HT-29 (cell line): ENCODE measurements at places on chromosomes 11 and 22.

- no peak for DNase-seq
Measured at GRCh38 chr11:78251083-78251775, 62.5 kb downstream of the USP35 start.

GRCh38 chr11:44778195-44779100, 51.7 kb downstream of the TSPAN18 start:
- no peak for DNase-seq

GRCh38 chr22:30159561-30160353, 79.5 kb downstream of the HORMAD2 start:
- no peak for DNase-seq

GRCh38 chr11:134555510-134555909, 143.5 kb upstream of the B3GAT1 start:
- DNase-seq = no peak

DNA sequence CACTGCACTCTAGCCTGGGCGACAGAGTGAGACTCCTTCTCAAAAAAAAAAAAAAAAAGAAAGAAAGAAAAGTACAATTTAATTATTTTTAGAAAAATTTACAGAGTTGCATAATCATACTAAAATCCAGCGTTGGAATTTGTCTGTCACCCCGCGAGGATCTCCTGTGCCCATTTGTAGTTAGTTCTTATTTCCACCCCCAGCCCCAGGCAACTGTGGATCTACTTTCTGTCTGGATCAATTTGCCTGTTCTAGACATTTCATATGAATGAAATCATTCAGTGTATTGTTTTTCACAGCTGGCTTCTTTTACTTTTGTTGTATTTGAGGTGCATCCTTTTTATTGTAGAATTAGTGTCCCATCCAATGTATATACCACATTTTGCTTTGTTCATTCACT, 102.6 kb upstream of the RASSF10 start:
- no peak for DNase-seq

DNA sequence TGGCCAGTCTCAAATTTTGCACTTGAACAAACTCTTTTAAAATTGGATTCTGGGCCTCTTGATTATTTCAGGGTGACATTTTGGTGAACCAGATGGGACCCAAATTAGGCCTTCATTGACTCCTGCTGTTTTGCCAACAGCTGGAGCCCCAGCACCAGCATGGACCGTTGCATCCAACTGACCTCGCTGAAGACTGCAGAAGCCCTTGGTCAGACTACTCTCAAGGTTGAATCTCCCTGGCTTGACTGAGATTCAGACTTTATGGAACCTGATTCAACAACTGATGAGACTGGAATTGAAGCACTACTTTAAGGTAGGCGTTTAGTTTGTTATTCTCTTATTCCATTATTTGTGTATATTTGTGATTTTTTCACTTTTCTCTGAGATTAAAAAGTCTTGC, 41.7 kb downstream of the NARS2 start:
- no peak for DNase-seq

DNA sequence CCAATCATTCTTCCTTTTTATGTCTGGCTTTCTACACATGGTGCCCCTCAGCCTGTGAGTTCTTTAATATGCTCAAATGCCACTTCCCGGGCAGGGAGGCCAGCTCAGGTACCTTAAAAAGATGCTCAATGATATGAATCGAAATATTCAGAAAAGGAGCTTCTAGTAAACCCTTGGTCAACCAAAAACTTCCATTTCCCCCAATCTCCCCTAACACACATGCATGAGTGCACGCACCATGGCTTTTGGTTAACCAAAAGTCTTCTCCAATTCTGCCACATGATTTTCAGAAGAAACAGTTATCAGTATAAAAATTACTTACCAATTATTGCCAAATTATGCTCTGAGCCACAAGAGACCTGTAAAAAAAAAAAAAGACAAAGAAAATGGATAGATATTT, 135.0 kb downstream of the SERGEF start:
- no peak for DNase-seq

GRCh38 chr22:23230348-23231068, 50.2 kb downstream of the BCR start:
- no peak for DNase-seq

DNA sequence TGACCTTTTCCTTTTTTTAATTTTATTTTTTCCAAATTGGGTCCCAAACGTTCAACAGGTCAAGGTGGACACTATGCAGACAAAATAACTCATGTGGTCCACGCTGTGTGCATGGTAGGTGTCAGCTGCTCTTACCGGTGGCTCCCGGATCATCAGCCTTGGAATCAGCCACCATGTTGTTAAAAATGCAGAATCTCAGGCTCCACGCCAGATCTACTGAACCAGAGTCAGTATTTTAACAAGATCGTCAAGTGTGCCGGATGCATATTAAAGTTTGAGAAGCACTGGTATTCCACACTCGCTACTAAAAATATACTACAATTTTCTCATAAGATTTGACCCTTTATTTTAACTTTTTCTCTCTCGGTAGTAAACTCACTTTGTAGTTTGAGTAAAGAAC, 553 bp upstream of the LDLRAD3 start:
- no peak for DNase-seq

DNA sequence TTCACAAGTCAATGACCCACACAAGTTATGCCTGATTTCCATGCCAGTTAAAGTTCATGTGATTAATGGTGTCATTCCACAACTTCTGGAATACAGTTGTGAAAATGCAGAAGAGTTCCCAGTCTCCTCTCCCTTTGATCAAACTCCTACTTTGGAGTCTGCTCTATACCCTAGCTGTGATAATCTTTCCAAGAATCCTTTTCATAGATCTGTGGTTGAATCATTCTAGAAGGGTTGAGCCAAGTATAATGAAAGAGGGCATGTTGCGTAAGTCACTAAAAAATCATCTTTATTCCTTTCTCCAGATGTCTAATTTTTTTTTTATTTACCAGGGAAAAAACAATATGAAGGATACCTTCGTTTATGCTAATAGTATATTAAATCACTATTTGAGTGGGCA, 89.7 kb upstream of the CARD18 start:
- DNase-seq = no peak

DNA sequence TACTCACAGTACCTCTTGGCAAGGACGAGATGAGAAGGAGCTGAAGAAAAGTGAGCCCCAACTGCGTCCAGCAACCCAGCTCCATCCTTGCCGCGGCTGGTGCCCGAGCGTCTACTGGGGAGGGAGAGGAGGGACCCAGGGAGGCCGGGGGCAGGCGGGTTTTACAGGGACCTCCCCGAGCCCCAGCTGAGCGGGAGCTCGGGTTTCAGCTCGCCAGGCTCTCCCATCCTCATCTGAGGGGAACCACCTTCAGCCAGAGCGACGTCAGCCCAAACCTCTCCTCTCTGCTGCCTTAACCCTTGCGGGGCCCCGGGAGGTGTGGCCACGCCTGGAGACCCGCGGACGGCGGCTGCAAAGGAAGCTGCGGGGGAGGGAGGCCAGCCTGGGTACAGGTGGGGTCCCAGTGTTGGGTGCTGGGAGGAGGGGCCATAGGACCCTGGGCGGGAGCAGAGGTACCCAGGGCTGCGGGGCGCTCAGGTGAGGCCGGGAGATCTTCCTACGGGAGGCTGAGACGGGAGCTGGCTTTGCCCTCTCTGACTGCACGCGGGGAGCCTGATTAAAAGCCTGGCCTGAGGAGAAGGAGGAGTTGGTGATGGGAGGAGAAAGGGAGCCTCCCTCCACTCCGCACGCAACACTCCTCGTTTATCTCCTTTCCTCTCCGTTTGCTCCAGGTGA, at the start of gene PAMR1:
Gene PAMR1 (minus strand): TSS at position 116 of the 675 bp plus-strand sequence. CDS start 31 bp downstream, at position 85.
- DNase-seq = no peak

DNA sequence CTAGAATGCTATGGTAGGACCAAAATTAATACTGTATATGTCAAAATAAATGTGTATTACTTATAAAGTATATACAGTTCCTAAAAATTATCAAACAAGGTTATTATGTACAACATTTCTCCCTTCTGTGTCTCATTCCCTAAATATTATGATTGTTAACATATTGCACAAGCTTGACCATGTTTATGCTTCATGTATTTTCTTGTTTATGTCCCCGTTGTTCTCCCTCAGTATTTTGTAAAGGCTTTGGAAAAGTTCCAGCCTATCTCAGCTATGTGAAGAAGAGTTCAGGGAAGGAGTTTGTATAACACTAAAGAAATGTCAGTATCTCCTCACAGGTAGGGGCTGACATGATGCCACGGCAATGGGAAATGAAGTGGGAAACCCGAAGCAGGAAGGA, 19.6 kb downstream of the ADM start:
- DNase-seq = no peak

- DNase-seq = no peak
Measured at GRCh38 chr11:115123641-115124040, 380.6 kb downstream of the CADM1 start.

DNA sequence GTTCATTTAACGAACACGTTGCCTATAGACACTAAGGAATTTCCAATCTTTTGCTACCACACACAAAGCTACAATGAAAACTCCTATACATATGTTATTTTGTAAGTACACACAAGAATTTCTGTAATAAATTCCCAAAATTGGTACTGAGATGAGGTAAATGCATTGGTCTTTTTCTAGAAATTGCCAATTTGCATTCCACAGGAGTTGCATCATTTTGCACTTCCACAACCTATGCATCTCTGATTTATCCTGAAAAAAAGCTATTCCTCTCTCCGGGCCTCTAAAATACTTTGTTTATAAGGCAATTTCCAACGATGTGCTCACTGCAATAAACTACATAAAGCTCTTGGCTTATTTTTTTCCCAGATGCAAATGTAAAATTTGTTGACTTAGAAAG, 24.9 kb downstream of the IMMP1L start:
- no peak for DNase-seq

DNA sequence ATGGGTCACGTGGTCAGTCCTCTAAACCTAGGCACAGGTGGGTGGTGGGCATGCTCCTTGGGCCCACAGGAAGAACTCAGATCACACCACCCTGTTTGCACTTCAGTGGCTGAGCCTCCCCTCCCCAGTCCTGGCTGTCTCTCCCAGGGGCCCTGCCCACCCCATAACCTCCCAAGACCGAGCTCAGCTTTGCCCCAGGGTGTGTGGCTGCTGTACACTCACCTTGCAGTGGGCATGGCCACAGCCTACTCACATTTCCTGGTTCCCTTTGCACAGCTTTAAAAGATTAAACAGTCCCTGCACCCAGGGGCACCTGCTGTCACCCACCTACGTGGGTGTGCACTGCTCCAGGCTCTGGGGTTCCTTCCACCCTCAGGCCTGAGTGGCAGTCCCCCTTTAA, 13.8 kb downstream of the TRIOBP start:
- DNase-seq = no peak

GRCh38 chr11:120153221-120153620, 15.3 kb upstream of the TRIM29 start:
- no peak for DNase-seq

GRCh38 chr11:62251698-62252097, 9.7 kb downstream of the SCGB1D2 start:
- no peak for DNase-seq

DNA sequence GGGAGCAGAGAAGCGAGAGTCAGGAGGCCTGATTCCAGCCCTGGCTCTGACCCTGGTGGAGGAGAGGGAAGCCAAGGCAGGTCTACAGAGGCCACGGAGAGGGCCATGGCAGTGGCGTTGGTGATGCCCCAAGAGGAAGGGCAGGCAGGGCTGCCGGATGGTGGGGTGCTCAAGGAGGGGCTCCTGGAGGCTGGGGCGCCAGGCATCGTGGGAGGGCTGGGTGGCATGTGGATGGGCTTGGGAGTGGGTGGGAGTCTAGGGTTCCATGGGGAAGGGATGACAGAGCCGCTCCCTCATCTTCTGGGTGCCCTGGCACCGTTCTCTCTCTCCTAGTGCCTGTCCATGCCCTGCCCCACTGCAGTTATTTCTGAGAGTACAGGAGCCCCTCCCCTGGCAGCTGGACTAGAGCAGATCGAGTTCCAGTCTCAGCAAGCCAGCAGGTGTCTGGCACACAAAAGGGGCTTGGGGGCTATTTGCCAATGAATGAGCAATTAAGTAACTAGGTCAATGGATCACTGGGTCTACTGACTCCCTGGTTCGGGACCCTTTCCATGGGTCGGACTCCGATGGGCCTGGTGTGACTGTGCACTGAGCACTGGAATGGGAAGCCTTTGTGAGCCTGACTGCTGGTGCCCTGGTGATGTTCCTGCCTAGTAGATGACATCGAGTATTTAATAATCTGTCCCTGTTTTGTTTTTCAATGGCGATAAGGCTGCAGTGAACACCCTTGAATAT, 570.0 kb downstream of the TBC1D22A start:
- no peak for DNase-seq

GRCh38 chr22:42794551-42795510, 62.2 kb downstream of the ARFGAP3 start:
- no peak for DNase-seq

DNA sequence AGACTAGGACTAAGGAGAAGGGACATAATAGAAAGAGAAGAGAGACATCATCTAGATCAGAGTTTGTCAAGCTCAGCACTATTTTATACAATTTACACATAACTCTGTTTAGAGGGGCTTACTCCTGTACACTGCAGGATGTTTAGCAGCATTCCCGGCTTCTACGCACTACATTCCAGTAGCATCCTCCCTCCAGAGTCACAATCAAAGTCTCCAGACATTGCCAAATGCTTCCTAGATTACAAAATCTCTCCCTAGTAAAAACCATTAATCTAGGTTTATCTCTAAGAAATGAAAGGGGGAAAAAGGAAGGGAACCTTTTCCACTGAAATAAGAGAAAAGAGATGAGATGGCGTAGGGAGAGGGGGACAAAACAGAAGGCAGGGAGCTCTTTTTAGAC, 4.0 kb downstream of the USP28 start:
- DNase-seq = no peak
